ENCODE measurements at places on chromosomes 5 and 9. TPM values are rescaled to one million over a fixed set of nuclear protein-coding genes. Genes with fewer than 3 reads are reported as not detected.

DNA sequence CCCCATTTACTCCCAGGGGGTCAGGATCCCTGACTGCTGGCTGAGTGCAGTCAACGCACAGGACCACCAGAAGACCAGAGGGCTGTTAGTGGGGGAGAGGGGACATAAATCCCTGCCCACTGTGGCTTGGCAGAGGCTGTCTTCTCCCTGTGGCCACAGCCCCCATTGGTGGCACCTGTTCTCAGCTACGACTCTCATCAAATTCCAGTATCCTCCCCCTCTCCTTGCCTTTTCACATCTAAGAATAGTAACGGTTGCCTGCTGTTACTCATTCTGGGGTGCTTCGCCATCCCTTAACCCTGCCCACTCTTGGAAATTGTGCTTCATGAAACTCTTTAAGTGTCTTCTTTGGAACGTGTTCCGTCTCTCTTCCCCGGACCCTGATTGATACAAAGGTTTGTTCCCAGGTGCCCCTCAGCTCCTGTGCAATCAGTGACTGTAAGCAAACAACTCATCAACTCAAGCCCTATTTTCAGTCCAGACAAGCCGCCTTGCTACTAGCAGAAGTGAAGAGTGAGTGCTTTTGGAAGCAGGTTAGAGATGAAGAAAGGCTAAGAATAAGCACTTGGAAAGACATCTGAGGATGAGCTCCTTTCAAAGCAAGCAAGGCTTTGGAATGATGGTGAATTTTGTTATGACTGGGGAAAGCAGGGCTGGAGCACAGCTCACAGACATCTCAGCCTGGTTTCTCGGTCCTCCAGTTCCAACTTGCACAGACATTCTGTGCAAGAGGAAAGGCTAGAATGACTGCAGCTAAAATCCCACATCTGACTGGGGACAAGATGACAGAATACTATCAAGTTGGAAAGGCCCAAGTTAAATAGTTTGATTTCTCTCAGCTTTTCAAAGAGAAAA lies 22.9 kb upstream of the DENND1A start:
- DNase-seq = no peak

DNA sequence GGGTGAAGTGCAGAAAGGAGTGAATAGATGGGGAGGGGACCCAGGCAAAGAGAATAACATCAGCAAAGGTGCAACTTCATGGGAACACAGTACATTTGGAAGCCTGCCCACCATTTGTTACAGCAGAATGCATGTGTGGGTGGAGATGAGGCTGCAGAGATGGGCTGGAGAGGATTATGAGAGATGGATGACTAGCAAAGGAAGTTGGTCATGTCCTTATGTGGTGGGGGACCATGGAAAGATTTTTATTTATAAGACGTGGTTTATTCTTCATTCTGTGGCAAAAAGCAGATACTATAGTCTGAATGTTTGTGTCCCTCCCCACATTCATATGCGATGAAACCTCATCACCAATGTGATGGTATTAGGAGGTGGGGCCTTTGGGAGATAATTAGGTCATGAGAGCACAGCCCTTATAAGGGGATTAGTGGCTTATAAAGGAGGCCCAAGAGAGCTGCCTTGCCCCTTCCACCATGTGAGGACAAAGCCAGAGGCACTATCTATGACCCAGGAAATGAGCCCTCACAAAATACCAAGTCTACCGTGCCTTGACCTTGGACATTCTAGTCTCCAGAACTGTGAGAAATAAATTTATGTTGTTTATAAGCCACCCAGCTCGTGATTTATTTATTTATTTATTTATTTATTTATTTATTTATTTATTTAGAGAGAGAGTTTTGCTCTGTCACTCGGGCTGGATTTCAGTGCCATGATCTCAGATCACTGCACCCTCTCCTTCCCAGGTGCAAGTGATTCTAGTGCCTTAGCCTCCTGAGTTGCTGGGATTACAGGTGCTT lies 483.7 kb downstream of the RAB3C start:
- DNase-seq = peak; percentile 89

Gene AQP3
- 12.2 TPM for polyA plus RNA-seq

Gene TAF11L5
- not detected for polyA plus RNA-seq

- DNase-seq = no peak
Observed at GRCh38 chr5:81972492-81972783, 615 bp downstream of the ATG10 start.

DNA sequence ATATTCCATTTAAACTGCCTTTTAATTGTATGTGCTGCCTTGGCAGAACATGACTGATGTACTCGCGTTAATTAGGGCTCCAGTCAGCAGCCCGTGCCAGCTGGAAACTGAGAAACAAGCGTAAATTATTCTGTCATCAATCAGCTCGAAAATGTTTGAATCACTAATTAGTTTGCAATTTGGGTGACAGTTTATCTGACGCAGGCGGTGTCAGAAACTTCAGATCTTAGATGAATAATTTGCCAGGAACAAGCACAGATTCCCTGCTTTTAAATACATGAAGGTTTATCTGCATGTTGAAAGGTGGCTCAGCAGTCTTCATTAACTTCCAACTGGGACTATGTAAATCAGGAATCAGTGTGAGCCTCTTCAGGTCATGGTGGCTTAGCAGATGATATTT lies 176.0 kb upstream of the TLE4 start:
- DNase-seq = no peak

Gene RAB24
- 71.1 TPM for polyA plus RNA-seq

DNA sequence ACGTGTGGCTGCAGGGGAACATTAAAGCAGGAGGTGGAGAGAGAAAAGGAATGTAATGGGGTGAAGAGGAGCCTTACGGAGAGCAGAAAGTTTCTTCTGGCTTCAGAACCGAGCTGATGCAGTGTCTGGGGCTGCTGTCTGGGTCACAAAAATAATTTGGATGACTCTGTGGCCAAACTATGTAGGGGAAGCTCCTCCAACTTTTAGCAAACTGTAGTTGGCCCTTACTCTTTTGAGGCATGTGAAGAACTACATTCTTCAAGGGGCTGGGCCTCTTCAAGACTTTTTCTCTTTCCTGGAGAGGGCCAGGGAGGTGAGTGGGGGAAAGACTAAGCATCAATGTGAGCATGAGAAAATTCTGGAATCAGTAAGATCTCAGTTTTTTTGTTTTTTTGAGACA lies 31.9 kb upstream of the SPARC start:
- peak; percentile 70 for DNase-seq
